ENCODE measurements at places on chromosomes 1 and 21.

DNA sequence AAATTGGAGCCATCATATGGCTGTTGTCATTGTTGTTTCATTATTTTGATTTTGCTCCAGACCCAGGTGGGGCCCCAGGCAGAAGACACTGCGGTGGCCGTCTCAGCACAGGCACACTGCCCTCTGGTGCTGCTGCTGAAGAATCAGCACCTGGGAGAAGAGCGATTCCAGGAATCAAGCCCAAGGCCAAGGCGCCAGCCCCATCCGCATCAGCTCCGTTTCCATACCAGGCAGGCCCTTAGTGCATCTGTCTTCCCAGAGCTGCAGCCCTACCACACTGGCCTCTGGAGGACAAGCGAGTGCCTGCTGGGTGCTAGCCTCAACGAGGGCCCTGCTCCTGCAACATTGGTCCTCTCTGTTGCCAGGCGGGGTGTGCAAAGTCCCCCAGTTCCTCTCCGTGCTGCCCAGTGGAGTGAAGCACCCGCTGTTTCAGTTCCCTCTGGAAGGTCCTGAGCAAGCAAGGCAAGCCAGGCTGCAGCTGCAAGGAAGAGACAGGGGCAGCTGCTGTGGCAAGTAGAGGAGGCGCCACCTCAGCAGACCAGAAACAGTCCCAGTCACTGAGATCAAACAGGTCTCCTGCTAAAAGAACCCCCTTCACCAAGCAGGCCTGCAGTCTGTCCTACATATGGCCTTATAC is 5.2 kb downstream of the GRIK3 start:
- DNase-seq, result no peak

DNA sequence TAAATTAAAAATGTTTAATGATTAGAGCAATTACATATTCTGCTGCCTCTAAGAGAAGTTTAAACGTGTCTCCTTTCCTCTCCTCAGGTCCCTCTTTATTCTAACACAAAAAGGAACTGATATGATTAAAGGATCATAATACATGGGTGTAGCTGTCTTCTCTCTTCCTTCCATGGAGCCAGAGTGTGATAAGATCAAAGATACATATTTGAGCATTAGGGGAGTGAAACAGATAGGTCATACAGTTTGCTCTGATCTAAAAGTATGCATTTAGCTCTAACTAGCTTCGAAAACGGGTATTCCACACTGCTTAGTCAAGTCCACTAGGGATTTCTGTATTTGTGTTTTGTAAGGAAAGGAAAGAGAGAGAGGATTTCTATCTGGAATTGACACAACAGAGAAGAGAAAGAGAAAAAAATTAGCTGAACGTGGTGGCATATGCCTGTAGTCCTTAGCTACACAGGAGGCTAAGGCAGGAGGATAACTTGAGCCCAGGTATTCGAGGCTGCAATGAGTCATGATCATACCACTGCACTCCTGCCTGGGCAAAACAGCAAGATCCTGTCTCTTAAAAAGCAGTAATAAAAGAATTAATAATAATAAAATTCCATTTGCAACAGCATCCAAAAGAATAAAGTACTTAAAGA is 63.1 kb downstream of the CDC42BPA start:
- no peak for DNase-seq

DNA sequence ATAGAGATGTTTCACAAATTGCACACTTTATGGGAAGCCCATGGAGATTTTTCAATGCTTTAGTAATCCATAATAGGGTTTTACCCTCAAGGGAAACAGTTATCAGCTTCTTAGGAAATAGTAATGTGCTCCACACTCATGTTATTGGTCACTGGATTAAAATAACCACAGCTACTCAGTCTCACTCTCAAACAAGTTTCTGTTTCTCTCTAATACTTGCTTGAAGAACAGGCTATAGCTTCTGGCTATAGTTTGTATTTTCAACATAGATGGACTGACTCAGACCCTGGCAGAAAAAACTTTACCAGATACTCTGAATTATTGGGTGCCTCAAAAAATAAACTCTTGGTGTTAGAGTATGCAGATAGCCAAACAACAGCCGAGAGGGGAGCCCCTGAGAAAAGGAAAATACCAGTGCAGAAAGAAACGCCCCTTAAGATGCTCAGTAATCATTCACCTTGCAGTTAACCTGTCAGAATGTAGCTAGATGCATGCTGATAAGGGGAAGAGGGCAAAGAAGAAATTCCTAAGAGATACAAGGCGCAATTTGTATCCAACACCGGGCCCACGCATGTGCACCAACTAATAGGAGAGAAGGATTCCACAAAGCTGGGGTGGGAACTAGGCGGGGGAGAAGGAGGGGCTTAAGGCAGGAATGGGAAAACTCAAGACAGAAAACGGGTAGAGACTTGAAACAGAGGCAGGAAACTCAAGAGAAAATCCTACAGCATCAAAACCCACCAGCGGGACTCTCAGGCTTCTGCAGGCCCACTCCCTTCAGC is 30.4 kb upstream of the PDE4B start:
- DNase-seq, result no peak

GRCh38 chr1:87149241-87150041 is 179.2 kb upstream of the LMO4 start:
- DNase-seq, result no peak

All from effector CD4-positive, alpha-beta T cell (primary cell).